Astrocyte of the cerebellum (primary cell): ENCODE measurements at places on chromosomes 6 and 20.

GRCh38 chr6:141677598-141678211, 455.0 kb upstream of the GJE1 start:
- no peak for DNase-seq

- no peak for DNase-seq
Observed at GRCh38 chr6:72968704-72969103, 256.6 kb downstream of the KHDC1L start.

DNA sequence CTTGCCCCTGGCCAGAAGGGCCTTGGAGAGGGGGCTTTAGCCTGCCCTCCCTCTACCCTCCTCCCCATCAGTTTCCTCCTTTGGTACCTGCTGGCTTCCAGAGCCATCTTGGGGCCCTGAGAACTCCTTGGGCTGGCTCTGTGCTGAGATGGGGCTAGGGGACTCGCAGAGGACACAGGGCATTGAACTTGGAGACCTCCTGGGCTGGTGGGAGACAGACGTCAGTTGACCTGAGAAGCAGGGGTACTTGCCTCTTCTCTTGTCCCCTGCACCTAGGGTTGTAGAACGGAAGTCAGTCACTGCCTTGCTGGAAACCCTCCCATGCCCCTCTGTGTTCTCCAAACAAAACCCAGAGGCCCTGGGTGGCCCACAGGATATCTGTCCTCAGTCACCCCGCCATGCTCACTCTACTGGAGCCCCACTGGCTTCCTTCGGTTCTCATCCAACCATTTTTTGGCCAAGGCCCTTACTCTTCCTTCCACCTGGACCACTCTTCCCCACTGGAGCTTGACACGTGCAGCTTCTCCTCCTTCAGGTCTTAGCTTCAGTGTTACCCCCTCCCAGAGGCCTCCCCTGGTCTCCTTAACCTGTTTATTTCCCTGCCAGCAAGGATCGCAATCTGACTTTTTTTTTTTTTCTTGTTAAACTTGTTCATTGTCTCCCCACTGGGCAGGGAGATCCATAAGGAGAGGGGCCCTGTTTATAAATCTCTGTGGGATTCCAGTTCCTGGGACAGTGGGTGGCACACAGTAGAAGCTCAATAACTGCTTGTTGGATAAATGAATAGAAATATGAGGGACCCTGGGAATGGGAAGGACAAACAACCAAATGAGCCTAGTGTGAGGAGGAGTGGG, 971 bp downstream of the RBCK1 start:
- no peak for DNase-seq

DNA sequence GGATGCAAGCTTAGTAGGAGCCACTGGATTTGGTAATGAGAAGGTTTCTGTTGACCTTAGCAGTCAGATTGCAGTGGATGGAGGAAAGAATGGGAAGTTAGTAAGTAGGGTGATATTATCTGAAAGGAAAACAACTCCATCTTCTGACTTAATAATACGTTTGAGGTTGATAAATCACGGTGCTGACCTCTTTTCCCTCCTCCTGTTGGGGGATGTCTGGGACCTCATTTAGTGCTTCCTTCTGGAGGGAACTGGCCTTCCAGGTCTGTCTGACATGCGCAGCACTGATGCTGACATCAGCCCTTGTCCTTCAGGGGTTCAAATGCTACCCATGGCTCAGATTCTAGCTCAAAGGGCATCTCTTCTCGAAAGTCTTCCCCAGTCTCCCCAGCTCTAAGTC, 48.2 kb upstream of the AKAP12 start:
- no peak for DNase-seq

GRCh38 chr6:3837781-3838180, 11.4 kb upstream of the FAM50B start:
- DNase-seq, result no peak

GRCh38 chr6:133173276-133173675, 67.9 kb upstream of the EYA4 start:
- DNase-seq, result no peak

DNA sequence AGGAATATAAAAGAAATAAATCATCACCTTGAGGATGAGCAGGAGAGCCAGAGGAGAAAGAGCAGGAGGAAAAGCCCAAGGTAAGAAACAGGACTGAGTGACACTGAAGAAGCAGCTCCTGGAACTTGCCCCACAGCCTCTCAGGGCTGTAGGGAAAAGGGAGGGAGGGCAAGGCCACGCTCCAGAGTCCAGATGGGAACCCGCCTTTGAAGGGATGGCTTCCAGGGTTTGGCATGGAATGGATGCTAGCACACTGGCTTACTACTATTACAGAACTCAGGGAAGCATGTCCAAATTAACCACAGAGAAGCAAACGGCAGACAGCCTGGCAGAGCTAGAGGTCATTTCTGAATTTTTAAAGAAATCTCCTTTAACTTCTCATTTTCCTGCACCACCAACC, 26.8 kb downstream of the RALGAPA2 start:
- DNase-seq, result peak; percentile 4

- DNase-seq, result peak; percentile 74
Observed at GRCh38 chr6:167683028-167683862, 143.5 kb upstream of the AFDN start.

- DNase-seq, result no peak
Observed at GRCh38 chr6:129615496-129615895, 94.5 kb downstream of the ARHGAP18 start.

GRCh38 chr20:47318586-47319516, 37.6 kb downstream of the ZMYND8 start:
- DNase-seq, result no peak

DNA sequence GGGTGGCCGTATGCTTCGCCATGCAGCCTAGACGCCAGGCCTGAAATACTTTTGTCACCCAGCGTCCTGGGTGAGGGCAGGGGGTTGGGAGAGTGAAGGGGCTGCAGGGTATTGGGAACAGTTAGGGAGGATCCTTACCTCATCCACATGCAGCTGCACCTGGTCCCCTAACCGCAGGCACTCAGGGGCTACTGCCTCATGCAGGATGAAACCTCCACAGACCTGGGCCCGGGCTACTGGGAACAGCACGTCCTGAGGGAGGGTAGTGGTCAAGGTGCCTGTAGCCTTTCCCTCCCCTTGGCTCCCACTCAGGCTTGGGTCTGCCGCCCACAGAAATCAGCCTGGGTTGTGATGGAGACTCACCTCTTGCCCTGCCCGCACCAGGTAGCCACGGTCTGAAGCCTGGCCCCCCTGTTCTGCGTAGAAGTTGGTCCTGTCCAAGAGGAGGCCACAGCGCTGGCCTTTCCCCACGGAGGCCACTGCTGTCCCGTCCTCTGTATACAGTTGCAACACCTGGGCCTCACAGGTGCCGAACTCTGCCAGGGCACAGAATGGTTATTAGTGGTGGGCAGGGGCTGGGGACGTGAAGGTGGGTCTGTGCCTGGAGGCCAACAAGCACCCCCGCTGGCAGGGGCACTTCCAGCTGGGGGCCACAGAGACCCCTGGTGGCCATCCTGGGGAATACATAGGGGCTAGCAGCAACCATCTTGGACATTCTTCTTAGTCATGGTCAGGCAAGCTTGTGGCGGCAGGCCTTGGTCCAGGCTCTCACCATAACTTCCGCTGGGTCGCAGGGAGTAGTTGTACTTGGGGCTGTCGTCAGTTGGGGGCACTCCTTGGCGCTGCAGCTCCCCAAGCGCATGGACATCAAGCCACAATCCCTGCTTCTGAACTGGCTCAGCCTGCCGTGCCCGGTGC, 8.6 kb downstream of the AARS2 start:
- no peak for DNase-seq

DNA sequence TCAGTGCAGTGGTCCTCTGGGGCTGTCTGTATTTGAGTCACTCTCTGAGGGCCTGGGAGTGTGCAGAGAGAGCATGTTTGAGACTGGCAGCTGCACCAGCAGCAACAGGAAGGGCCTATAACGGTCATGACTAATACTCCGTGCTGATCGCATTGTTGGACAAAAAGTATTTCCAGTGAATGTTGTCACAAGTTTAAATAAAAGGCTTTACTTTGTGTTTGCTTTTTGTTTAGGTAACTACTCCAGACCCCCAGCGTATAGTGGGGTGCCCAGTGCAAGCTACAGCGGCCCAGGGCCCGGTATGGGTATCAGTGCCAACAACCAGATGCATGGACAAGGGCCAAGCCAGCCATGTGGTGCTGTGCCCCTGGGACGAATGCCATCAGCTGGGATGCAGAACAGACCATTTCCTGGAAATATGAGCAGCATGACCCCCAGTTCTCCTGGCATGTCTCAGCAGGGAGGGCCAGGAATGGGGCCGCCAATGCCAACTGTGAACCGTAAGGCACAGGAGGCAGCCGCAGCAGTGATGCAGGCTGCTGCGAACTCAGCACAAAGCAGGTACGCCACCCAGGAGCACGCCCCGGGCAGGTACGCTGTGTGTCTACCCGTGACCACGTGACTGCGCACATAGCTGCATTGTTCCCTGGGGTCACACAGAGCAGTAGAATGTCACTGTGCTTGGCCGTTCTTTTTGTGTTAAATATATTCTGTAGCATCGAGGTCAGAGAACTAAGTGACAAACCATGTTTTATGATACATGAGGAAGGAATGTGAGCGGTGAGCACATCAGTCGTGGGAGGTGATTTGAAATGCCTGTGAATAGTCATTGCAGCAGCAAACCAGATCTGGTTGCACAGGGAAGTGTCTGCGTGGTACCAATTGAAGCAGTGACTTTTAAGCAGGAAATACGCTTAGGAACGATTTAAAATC, 174.7 kb downstream of the TMEM242 start:
- peak; percentile 91 for DNase-seq

DNA sequence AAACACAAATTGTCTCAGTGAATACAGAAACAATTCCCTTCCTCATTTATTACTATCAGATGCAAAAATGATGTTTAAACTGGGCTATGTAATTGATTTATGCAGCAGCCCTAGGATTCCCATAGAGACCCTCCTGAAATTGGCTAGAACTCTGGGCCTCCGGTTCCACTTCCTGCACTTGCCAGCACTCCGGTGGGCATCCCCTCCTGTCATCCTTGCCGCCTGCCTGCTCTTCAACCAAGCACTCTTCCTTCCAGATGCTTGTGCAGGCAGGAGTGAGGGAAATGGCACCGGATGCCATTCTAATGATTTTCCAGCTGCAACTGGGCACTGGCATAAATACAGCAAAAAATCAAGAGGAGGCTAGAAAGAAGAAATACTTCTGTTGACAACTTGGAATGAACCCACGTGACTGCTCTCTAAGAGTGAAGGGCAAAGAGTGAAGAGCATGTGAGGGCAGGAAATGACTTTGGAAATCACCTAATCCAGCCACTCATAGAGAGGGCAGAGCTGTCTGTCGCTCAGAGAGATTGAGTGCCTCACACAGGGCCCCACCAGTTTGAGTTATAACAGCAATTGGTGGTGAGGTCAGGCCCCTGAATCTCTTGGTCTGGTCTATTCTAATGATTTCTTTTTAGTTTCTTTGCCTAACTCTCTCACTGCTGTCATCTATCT, 3.7 kb upstream of the NEDD9 start:
- DNase-seq, result no peak

GRCh38 chr20:375265-375889, 5.2 kb upstream of the TRIB3 start:
- DNase-seq, result no peak

- no peak for DNase-seq
Observed at GRCh38 chr6:157989541-157990289, 8.1 kb downstream of the SYNJ2 start.

- DNase-seq, result no peak
Observed at GRCh38 chr20:45834797-45835161, 1.2 kb downstream of the SNX21 start.

- no peak for DNase-seq
Observed at GRCh38 chr6:12228447-12229146, 61.6 kb upstream of the EDN1 start.

DNA sequence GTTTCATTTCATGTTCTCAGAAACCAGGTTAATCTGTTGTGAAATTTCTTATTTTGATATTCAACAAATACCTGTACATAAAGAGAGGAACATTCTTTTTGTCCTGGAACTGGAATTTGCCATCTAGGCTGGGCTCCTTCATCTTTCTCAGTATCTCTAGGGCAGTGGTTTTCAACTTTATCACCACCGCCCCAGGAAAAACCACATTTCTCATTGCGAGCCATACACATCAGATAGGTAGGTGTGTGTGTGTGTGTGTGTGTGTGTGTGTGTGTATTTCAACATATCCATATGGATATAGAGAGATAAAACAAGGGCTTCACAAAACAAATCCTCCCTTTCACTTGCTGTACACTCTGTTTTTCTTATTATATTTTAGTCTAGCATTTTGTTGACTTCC, 24.1 kb downstream of the BFSP1 start:
- no peak for DNase-seq

GRCh38 chr20:60986506-60987156, 265.4 kb upstream of the CDH4 start:
- DNase-seq, result no peak

- peak; percentile 50 for DNase-seq
Observed at GRCh38 chr20:44471481-44471882, 4.2 kb upstream of the TTPAL start.

GRCh38 chr6:73062130-73062529, 163.2 kb downstream of the KHDC1L start:
- DNase-seq, result no peak

DNA sequence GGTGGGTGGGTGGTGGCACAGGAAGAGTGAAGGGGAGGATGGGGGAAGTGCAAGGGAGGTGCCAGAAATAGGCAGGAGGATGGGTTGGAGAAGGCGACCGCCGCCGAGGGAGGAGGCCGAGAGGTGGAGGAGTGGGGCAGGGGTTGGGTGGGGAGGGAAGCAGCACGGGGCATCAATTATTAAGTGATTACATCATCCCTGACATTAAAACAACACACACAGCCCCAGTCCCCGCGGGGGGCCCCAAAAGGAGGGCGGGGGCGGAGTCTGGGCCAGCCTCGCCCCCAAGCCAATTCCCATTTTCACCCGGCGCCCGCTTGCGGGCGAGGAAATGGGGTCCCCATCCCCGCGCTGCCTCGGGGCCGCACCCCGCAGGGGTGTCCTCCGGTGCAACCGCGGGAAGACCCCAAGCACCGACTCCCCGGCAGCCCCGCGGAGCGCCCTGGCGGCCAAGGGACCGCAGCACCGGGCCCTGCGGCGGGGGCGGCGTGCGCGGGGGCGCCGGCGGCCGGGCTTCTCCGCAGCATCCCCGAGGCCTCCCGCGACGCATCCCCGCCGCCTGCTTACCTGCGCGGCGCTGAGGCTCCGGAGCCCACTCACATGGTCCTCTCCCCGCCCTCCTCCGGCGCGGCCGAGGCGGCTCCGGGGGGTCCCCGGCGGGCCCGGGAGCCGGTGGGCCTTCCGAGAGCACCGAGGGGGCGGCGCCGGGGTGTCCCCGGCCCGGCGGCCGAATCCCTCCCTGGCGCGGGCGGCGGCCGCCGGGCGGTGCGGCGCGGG, 663 bp downstream of the FYN start:
- DNase-seq, result no peak

- no peak for DNase-seq
Observed at GRCh38 chr20:10824750-10825500, 151.1 kb upstream of the JAG1 start.

DNA sequence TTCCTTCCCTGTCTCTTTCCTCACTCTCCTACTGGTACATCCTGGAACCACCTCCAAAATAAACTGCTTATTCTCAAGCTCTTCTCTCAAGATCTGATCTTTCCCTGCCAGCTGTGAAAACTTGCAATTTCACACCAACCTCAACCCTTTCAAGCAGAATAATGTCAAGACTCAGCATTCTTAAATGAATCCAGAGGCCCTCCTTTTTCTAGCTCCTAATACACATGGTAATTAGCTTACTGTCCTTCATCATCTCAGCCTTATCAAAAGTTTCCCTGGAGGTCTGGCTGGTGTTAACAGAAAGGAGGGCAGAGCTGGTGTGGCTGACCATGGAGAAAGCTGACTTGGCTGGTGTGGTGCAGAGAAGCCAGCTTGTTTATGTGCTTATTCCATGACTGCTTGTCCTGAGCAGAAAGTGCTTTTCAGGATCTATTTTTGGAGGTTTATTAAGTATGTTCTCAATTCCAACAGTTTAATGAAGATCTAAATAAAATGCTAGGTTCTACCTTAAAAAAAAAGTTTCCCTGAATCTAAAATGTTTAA, 50.5 kb downstream of the CFAP61 start:
- no peak for DNase-seq
